NCI-H2107 (cell line): ENCODE measurements at places on chromosomes 2 and 18.
A peak's percentile ranks its signal among the peaks of the same experiment; 100 is the strongest.

GRCh38 chr2:75571730-75572430, 11.1 kb upstream of the EVA1A start:
- DNase-seq = no peak

- peak; percentile 44 for DNase-seq
Observed at GRCh38 chr2:25982273-25982967, at the start of gene KIF3C. Gene KIF3C (minus strand): TSS chr2:25982497. CDS start chr2:25981917, 580 bp downstream.

DNA sequence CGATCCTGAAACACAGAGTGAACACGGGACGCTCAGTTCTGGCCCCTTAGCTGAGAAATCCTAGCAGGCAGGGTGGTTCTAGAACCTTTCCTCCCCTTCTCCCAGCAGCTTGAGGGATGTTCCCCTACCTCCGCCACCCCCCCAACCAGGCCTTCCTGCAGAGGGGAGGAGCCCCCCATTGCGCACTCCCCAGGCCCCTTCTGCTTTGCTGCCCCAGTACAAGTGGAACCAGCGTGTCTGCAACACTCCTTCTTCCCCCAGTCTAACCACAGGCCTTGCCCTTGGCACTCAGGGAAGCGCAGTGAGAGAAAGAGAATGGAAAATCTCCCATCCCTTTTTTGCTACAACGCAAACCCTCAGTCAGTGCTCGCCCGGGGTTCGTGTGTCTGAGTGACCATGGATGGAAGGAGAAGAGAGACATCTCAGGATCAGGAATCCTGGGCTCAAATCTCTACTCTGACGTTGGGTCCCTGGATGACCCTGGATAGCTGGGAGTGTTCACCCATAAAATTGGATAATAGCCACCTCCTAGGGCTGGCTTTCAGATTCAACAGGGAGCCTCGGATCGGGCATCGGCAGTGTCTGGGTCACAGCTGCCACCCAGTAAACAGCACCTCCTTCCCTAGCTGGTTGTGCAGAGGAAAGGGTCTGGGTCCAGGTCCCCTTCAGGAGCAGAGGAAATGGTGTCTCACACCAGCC, 3.7 kb downstream of the NPPC start:
- no peak for DNase-seq

- no peak for DNase-seq
Observed at GRCh38 chr18:79360933-79361332, 34.8 kb upstream of the NFATC1 start.

DNA sequence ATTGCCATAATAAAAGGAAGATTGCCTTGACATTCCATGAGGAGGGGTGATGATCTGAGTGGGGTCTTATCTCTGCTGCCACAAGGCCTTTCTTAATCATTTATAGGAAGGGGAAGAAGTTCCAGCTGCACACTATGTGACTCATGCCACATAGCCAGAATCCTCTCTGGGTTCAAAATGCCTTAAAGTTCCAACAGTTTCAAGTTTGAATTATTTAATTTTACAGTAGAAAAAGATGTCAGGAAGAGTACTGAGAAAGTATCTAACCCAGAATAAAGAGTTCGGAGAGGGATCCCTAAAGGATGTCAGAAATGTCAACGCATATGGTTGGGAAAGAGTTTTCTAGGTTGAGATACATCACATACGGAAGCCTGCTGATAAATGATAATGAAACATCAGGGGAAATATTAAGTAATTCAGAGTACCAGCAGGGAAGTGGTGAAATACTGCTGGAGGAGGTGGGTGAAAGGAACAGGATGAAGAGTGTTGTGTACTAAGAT, 999.9 kb downstream of the TSN start:
- DNase-seq = no peak

DNA sequence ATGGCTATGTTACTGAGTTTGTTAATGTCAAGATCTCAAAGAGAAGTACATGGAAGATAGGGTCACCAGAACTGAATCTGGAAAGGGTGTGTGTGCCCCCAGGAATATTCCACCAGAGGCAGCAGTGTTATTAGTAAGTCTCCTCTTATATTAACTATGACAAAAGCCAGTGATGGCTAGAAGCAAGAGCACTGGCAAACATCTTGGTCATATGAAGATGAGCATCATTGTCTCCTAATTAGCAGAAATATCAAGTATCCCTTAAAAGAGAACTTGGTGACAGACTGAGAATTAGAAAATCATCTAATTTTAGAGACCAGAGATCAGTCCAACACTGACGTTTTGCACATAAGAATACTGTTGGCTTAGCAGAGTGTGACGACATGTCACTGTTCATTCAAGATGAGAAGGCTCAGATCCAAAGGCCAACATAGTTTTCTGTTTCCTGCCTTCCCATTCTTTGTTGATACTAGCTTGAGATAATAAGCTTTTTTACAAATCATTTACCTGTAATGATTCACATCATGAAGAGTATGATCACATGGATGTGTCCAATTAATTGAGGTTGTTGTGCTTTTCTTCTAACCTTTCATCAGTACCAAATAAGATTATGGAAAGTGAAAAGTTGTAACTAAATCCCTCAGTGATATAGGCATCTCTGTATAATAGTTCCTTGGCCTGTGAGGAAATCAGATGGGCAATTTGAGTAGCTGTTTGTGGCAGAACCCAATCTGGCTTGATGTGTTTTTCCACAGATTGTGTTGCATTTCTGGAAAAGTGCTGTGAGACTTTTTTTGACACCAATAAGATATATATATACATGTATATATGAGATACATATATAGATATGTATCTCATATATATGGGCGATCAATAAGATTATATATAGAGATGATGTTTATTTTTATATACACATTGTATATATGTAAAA, 44.5 kb downstream of the MAPRE2 start:
- DNase-seq = no peak

DNA sequence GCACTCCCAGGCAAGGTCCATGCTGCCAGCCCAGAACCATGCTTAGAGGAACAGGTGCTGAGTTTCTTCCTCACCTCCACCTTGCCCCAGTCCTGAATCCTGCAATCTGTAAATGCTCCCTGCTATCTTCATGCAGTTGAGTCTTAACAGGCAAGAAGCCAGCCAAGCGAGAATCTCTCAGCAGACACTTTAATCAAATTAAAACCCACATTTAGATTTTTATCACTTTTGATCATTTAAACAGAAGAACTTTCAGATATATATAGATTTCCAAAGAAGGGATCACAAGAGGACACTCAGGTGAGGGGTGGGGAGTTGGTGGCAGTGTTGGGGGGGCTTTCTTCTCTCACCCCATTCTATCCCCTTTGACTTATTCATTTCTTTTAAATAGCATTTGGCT, 25.9 kb upstream of the LBH start:
- DNase-seq = no peak

DNA sequence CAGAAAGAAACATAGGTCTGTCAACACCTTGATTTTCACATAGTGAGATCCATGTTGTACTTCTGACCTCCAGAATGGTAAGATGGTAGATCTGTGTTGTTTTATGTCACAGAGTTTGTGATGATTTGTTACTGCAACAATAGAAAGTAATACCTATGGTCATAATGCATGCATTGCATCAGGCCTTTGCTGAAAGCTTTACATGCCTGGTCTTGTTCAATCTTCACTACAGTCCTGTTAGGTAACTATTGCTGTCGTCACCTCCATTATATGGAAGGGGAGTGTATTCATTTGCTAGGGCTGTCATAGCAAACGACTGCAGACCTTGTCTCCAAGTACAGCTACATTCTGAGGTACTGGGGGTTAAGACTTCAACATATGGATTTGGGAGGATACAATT, 243.5 kb downstream of the ANAPC1 start:
- no peak for DNase-seq

GRCh38 chr2:46878886-46879285, 36.7 kb downstream of the MCFD2 start:
- no peak for DNase-seq

- DNase-seq = no peak
Observed at GRCh38 chr2:239917125-239917956, 107.8 kb downstream of the NDUFA10 start.

GRCh38 chr2:56021136-56021474, 97.5 kb upstream of the EFEMP1 start:
- DNase-seq = no peak

DNA sequence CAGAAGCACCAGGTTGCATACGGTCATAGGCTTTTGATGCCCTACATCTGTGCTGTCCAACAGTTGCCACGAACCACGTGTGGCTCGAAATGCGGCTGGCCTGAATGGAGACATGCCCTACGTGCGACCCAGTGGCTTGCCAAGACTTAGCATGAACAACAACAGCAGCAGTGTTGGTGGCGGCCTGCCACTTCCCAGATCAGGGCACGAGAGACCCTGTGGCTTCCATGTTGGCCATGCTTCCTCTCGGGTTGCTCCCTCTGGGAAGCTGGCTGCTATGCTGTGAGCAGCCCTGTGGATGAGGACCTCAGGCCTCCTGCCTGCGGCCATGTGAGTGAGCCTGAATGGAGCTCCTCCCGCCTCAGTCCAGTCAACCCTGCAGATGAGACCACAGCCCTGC, 212.3 kb downstream of the HDAC4 start:
- no peak for DNase-seq

DNA sequence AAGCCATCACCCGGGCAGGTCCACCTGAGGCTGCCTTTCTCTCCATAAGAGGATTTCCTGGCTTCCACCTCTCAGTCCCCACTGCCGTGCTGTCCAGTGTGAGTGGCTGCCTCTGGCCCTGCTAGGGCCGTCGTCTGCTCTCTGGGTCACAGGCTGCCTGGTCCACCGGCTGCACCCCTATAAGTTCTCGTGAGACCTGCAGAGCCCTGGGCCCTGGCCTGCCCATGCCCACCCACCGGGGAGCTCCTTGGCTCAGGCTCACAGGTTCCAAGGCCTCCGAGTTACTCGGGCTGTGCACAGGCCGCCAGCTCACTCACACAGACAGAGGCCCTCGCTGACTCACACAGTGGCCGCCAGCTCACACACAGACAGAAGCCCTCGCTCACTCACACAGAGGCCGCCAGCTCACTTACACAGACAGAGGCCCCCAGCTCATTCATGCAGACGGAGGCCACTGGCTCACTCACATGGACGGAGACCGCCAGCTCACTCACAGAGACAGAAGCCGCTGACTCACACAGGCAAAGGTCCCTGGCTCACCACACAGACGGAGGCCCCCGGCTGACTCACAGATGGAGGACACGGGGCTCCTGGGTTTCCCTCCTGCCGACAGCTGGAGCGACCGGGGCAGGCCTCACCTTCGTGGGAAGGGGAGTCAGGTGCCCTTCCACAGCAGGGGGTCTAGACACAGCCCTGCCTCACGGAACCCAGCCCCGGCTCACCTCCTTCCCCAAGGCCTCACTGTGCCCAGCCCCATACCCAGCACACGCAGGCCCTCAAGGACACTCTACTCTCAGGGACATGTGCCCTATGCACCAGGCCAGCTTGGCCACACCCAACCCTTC, 334.1 kb upstream of the MYT1L start:
- no peak for DNase-seq

DNA sequence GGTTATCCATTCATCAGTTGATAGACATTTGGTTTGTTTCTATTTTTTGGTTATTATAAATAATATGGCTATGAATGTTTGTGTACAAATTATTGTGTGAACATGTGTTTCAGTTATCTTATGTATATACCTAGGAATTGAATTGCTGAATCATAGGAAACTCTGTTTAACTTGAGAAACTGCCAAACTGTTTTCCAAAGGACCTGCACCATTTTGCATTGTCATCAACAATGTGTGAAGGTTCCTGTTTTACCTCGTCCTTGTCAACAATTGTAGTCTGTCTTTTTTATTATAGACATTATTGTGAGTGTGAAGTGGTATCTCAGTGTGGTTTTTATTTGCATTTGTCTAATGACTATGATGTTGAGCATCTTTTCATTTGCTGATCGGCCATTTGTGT, 17.1 kb downstream of the PDK1 start:
- DNase-seq = no peak

DNA sequence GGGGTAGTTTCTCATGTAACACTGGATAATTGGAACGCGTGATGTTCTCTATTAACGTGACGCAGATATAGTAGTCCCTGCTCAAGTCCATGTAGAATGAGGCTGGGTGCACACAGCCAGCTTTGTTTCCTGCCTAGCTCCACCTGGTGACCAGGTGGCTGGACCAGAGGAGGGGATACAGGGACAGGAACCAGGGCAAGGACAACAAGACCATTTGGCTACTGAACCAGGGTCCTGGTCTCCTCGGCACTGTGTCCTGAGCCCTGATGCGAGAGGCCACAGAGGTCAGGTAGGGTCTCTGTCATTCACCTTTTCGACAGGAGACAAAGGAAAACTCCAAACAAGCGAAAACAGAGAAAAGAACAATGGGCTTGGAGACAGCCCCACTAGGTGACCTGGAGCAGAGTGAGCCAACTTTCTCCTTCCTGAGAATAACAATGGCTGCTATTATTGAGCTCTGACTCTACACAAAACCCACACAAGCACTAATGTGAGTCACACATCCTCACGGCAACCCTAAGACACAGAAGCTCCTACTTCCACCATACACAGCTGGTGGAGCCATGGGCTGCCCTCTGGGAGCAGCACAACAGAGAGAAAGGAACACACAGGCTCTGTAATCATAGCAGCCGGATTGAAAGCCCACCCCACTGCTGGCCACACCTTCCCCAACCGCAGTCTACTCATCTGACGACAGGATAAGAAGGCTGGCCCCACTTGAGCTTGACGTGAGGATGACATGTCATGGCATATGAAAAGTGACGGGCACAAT, 67.3 kb upstream of the TEX51 start:
- no peak for DNase-seq

DNA sequence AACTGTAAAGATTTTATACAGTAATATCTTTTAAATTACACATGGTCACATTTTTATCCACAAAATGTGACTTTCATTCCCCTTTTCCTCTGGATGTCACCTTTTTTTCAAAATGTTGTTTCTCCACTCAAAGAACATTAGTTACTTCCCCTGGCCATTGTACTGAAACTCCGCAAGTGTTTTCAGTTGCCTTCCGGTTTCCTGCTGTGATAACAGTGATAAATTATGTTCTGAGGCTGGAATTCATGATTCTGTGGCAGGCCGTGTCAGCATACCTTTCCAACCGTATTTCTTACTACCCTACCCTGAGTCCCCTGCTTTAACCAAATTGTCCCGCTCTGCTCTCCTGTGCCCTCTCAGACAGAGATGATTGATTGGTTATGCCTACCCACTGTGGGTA, 53.5 kb downstream of the MGAT5 start:
- no peak for DNase-seq
